ENCODE measurements at places on chromosomes 6 and 20.

DNA sequence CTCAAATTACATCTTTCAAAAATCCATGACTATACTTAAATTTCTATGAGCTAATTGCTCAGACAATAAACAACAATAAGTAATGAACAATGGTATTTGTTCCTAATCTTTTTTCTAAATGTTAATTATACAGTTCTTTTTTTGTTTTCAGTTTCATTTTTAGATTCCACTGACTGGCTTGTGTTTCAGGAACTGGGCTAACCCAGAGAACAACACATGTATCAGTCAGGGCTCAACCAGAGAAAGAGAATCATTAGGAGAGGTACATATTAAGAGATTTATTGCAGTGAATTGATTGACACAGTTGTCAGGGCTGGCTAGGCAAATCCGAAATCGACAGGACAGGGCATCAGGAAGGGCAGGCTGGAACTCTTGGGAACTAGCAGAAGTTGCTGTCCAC is 182.8 kb downstream of the GRM1 start:
- no peak for DNase-seq

GRCh38 chr6:20432692-20433091 is 31.0 kb downstream of the E2F3 start:
- DNase-seq: no peak

DNA sequence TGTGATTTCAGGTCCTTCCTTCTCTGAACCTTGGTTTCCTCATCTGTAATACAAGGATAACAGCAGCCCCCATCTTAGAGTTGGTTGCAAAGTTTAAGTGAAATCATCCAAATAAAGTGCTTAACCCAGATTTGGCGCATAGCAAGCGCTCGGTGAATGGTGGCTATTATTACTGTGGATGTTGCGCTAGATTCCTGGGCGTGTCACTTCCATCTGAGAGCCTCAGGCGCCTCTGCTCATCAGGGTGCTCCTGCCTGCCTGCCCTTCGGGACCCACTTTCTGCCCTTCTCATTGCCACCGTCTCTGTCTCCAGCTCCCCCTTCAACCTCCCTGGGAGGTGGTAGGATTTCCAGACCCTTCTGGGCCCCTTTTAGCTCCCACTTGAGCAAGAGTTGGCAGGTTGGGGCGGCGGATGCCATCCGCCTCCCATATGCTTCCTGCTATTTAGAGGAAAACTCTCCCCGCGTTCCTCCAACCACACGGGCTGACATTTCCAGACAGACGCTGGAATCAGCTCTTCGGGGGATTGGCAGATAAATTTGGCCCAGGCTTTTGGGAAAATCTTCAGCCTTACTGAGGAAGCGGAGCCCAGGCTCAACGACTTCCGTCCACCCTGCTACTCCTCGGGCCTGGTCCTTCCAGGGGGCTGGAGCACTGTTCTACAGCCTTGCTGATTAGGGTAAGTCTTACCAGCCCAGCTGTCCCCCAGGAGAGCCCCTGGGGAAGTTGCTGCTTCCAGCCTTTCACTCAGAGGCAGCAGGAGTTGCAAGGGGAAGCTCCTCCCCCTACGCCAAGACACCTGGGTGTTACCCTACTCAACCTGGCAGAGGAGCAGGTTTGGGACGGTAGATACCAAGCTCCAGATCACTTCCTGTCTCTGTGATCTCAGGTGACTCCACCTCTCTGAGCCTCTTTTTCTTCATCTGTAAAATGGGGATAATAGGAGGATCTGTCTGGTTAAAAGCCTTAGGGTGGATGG is 71.5 kb downstream of the DLGAP4 start:
- no peak for DNase-seq

- DNase-seq: no peak
Observed at GRCh38 chr20:47656318-47656717, 129.0 kb downstream of the SULF2 start.

GRCh38 chr20:36062799-36063198 is 91.7 kb upstream of the EPB41L1 start:
- DNase-seq: no peak

GRCh38 chr6:105326833-105327770 is 75.8 kb downstream of the PREP start:
- DNase-seq: no peak

DNA sequence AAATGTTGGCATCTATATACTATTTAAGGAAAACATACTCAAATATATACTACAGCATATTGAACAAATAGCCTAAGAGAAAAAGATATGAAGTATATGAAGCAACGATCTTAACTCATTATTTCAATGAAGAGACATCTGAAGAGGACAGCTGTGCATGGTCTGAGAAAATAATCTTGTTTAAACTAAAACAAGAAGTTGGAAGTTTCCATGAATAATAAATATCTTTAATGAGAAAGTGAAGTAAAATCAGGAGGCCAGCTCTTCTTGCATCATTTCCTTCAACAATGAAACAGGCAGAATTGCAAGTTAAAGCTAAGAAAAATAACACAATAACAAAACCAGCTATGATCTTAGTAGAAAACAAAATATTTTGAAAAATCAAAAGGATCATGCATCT is 1265.4 kb upstream of the MAP3K7 start:
- DNase-seq: no peak

All from cortex of kidney (tissue), 1 donor.